ENCODE measurements at places on chromosomes 1 and 21.

GRCh38 chr1:156676820-156677615 is at the start of gene NES:
TSS of gene NES (minus strand) at chr1:156677407. CDS start at chr1:156677264, 143 bp downstream.
- no peak for DNase-seq

DNA sequence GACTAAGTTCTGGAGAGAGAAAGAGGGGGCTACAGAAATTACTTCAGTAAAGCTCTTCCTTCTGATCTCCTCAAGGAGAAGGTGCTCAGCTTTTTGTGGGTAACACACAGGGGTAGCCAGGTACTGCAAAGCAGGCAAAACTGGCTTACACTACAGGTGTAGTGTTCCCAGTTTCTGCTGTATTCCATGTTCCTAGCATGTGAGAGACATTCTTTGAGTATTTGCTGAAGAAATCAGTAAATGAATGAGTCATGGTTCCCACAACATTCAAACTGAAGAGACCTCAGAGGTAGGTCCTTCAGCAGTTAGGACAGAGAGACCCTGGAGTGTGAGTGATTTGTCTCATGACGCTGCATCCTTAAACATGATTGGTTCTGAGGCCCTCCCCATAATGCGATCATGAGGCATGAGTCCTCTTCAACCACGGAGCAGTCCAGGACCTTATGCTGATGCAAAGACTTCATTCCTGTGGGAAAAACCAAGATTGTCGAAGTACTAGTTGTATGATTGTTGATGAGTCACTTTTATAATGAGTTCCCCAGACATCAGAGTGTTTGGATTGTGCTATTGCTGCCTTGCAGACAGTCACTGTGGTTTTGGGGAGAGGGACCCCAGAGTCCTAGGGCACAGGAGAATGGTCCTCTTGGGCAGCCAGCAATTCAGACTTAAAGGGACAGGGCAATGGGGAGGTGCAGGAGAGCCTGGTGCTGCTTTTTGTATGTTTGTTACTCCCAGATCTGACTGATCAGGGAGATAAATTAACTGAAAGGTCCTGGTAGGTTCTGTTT is 2.7 kb upstream of the OR10J4 start:
- no peak for DNase-seq

GRCh38 chr1:226787071-226787470 is 48.0 kb upstream of the ITPKB start:
- DNase-seq: no peak

DNA sequence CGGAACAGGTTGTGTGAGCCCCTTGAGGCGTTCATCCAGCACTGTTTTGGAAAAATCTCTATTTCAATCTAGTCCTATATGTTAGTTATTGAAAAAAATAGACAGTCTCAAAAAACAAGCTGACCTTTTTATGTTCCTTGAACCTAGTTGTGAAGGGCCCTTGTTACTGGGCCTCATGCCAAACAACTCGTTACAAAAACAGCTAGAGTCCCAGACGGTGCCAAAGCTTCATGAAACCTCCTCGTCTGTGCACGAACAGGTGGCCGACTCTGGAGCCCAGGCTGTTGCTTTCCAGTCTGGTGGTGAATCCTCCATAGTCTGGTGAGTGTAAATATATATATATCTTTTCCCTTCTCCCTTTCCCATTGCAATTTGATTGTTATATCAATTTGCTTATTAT is at the start of gene CHIA:
TSS of gene CHIA (plus strand) at position 222 of the 400 bp plus-strand sequence. CDS start 19,617 bp downstream, outside the sequence.
- DNase-seq: peak; percentile 95

- no peak for DNase-seq
These were observed 81.8 kb downstream of the LYST start for GRCh38 chr1:235784950-235785349.

DNA sequence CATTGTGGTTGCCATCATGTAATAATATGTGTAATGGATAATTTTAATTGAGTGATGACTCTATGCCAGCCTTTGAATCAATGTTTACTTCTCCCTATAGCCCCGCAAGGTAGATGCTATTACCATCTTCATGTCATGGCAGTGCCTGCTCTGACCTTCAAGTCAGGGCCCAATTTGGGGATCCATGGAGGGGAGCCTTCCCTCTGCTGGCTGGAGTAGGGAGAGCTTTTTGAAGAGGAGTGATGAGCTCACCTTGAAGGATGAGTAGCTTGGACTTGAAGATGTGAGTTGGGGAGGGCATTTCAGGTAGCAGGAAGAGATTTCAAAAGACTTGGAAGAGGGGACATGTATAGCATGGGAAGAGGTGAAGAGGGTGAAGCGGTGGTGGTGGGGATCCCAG is 189.2 kb downstream of the FOXD2 start:
- no peak for DNase-seq

DNA sequence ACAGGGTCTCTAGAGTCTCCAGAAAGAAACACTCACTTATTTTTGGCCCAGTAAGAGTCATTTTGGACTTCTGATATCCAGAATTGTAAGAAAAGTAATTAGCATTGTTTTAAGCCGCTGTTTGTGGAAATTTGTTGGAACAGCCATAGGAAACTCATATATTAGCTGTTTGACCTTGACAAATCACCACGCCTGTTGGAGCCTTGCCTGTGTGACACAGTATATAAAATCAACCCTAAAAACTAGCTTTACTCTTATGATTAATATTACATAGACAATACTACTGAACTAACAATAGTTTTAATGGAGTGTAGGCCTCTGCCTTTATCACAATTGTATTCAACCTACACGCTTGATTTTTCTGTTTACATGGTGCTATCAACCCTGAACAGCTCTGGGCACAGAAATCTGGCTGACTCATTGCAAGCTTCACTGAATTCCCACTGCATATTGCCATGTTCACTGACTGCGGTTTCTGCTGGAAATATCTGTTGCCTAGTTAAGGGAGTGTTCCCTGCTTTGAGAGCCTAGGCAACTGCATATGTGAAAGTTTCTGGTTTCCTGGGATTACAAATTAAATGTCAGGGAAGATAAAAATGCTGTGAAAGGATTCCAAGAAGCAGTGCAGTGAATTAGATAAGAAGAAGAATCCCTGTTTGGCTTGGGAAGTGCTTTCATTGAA is 419.5 kb upstream of the DEPDC1 start:
- no peak for DNase-seq

DNA sequence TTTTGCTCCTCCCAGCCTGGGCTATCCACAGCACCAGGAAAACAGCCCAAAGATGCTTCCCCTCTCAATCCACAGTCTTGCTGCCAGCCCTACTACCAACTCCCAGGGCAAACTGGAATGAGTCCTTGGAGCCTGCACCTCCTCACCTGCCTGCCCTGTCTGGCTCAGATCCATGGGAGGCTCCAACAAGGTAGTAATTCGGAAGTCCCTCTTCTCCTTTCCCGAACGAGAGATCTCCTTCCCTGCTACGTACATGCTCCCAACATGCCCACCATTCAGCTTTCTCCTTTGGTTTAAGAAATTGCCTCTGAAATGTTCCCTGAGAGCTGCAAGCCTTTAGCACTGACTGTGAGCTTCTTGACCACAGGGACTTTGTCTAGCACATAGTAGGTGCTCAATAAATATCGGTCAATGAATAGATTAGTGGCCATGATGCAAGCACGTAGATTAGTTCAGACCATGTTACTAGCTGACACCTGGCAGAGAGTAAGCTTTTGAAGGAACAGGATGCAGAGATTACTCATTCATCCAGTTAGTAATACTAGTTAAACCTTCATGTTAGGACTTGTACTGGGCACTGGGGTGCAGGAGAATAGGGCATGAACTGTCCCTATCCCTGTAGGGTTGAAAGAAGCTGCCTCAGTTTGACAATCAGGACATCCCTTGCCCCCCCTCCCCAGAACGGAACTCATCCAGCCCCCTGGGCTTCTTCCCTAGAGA is 80.1 kb downstream of the DISP3 start:
- DNase-seq: no peak

GRCh38 chr1:181506563-181507353 is 23.4 kb downstream of the CACNA1E start:
- no peak for DNase-seq

DNA sequence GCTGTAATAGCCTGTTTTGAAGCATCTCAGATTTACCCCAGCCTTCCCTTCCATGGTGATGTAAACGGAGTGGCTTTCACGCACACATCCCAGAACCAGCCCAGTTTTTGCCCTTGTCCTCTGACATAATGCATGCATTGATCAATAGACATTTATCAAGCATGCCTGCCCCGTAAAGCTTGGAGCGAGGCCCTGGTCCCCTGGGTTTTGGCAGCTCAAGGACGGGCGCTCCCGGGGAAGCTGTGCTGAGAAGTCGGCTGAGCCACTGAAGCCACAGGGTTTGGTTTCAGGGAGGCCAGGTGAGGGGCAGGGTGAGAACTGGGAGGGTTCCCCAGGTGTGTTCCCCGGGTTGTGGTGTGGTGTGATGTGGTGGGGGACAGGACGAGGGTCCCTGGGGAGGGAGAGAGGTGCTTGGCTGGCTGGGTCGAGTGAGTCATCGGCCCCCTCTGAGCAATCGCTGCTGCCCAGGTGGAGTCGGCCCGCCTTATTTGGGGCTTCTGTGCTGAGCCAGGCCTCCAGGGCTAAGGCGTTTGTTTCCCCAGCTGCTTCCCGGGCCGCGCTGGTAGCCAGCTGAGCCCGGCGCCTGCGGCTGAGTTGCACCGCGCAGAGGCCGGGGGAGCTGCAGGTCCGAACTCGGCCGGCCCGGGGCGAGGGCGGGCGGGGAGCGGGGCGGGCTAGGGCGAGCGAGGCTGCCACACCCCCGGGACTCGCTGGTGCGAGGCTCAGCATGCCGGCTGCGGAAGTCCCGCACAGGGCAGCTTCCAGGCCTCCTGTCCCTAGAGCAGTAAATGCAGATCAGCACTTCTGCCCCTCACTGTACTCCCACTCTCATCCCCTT is 23.6 kb downstream of the ATP2B4 start:
- no peak for DNase-seq

DNA sequence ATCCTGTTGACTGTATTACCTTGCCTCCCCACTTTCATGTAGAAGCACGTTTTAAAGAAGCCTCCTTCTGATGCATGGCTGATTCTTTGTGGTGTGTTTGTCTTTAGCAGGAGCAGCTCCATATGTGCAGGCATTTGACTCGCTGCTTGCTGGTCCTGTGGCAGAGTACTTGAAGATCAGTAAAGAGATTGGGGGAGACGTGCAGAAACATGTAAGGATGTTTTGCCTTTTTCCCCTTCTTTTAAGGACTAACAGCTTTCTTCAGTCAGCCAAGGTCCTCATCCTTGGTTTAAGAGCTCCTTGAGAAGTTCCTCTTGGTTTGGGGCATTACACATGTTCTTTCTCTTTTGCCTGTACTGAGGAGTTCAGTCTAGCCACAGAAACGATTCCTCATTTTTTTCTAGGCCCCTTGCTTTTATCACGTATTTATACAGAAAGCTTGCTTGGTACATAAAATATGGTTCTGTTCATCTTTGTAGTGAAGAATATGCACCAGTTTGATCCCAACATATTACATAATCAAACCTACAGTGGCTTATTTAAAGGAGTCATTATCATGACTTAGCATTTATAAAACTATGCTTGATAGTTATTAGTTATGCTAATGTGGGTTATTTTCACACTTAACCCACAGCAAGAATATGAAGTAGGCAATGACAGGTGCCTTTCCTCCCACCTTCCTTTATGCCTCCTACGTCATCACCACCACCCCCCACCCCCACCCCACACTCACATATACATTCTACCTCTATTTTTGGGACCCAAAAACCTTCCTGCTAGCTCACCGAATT is 19.6 kb downstream of the CAP1 start:
- DNase-seq: no peak

DNA sequence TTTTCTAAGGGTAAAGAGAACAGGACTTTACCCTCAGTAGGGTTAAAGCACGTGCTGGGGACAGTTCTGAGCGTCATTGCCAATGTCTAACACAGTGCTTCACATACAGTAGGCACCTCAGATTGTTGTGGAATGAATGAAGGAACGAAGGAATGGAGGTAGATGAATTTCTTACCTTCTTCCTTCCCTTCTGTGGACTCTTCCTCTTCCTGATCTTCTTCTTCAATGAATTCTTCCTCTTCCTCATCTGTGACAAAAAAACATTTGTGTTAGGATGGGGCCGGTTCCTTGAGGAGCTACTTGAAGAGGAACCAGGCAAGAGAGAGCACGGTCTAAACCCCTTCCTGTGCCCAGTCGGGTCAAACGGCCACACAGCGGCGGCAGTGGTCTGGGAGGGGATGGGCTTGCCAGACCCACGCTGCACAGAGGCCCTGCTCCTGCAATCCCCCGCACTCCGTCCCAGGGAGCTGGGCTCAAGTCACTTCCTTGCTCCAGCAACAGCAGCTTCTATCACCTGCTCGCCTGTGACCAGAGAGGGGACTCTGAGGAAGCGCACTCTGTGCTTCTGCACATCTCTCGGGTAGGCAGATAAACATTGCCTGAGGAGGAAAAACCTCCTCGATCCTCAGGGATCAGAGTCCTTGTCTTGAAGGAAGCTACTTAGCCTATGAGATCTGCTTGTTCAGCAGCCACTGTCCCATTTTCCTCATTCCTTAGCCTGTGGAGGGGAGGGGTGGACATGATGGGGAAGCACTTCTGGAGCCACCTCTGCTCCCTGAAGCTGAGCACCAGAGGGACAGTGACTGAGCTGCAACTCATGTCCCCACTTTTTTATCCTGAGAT is 8.0 kb upstream of the SLC30A2 start:
- DNase-seq: no peak

GRCh38 chr1:23125489-23125888 is 43.2 kb downstream of the LUZP1 start:
- no peak for DNase-seq

DNA sequence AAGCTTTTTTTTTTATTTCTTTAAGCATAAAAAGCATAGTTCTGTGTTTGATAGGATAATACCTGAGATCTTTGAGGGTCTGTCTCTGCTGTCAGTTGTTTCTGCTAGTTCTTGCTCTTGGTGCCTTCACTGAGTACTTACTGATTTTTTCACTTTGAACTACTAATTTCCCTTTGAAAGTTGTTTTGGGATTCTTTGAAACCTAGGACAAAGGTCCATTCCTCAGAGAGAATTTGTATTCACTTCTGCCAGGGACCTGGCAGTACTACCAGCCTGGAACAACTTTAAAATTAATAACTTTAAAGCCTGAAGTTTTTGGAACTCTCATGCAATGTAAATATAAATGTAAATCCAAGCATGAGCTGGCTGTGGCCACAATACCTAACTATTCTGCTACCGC is 190.1 kb downstream of the TM2D1 start:
- no peak for DNase-seq

- peak; percentile 14 for DNase-seq
These were observed 3.6 kb upstream of the FHAD1 start for GRCh38 chr1:15243275-15244043.

DNA sequence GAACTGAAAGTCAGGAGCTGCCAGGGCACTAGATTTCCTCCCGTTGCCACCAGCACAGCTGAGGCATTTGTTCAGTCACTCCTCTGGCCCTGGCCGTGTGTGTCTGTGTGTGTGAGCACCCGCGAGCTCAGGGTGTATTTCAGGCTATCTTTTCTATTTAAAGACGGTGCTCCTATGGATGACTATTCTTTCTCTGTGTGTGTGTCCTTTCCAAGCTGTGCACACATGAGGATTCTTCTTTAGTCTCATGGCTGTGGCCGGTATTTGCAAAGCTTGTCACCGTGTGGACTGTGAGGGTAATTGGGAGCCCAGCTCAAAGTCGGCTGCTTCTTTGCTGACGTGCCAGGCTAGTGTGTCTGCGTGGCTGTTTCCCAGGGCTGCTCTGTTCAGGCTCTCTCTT is 3.0 kb upstream of the KCND3 start:
- DNase-seq: no peak

- DNase-seq: no peak
These were observed 26.6 kb downstream of the IL6R start for GRCh38 chr1:154431586-154432373.

GRCh38 chr1:54955359-54955758 is 25.1 kb upstream of the TMEM61 start:
- DNase-seq: no peak

GRCh38 chr1:56834137-56834900 is 15.1 kb upstream of the FYB2 start:
- DNase-seq: no peak

GRCh38 chr21:42929969-42930368 is 4.5 kb upstream of the ERVH48-1 start:
- DNase-seq: no peak

- DNase-seq: no peak
These were observed 5.2 kb upstream of the PLA2G2D start for GRCh38 chr1:20124456-20125057.
